Skin of body (tissue), 3 donors: ENCODE measurements at places on chromosomes 2 and 18.
A peak's percentile ranks its signal among the peaks of the same experiment; 100 is the strongest.

DNA sequence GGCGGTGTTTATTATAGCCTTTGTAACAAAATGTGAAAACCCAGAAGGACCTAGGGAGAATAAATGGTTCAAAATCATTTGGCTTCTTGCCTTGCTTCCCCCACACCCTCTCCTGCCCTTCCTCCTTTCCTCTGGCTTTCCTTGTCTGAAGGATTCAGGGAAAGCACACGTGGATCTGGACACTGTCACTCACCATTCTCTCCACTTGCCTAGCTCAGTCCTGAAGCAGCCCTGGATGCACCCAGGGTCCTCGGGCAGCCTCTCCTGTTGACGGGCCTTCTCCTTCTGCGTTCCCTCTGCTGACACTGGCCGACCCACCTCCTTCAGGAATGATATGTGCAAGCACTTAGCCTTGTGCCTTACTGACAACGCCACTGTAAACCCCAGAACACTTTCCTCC, 68.4 kb downstream of the FAM210A start:
- no peak for DNase-seq

DNA sequence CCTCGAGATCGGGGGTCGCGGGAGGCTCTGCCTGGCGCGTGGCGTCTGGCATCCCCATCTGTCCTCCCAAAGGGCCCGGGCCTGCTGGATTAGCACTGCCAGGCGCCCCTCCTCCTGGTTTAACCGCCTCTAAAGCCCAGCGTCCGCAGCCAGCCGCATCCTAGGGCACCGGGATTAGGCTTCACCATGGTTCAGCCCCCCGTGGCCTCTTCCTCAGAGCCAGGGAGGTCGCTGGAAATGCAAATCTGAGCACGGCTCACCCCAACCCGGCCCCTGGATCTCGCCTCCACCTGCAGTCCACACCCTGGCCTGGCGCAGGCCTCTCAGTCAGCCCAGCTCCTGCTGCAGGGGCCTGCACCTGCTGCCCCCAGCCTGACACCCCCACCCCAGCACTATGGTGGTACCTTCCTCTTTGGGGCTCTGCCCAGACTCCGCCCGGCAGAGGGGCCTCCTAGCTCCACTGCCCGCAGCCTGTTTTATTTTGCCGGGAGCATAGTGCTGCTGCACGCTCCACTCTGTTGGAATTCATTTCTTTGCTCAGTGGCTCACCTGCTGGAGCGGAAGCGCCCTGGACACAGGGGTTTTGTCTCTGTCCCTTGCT, 13.2 kb downstream of the PRELID3A start:
- DNase-seq = no peak

DNA sequence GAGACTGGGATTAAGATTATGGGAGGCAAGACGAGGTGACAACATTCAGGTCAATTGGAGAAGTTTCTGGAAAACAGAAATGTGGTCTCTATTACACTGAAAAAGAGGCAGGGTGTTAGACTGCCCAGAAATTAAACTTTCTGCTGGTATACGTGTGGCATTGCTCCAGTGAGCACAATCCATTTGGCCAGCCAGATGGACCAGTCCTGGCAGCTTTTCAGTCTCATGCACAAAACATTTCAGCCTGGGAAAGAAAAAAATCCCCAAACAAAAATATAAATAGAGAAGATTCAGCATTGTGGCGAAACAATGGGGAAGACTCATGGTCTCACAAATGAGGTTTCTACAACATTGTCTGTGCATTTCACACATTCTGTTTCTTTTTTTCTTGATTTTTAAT, 113.9 kb downstream of the HNMT start:
- no peak for DNase-seq

- no peak for DNase-seq
Measured at GRCh38 chr2:176115883-176116813, at the start of gene HOXD10. TSS of gene HOXD10 (plus strand) at chr2:176116778. CDS start at chr2:176116834, 56 bp downstream.

DNA sequence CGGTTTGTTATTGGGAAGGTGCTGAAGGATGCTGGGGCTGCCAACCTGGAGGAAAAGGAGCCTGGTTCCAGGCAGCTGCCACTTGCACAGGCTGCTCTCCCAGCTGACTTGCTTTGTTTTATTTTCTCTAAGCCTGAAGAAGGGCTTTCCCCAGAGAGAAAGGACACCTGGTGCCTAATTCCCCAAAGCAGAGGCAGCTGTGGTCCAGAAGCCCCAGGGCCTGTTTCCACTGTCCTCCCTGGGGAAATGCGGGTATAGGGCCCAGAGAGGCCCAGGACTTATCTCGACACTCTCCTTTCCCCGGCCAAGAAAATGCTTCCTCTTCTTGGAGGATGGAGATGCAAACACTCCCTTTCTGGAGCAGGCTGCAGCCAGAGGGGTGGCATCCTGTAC, 30.1 kb downstream of the INO80C start:
- no peak for DNase-seq

- DNase-seq = no peak
Measured at GRCh38 chr18:40168026-40168425, 1787.0 kb upstream of the PIK3C3 start.

GRCh38 chr2:68834737-68835376, 36.3 kb downstream of the BMP10 start:
- DNase-seq = no peak

DNA sequence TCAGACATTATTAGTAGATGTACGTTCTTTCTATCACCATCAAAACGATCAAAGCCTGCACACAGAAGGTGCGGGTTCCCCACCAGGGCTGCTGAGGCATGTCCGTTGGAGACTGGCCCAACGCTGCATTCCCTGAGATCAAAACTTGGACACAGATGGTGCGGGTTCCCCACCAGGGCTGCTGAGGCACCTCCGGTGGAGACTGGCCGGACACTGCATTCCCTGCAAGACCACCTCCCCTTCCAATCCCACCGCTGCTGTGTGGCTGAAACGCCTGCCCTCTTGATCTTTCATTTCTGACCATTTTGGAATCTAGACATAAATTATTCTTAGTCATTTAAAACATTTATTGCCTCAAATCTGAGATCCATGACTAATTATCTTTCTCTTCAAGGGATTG, 254.2 kb upstream of the SALL3 start:
- DNase-seq = no peak

DNA sequence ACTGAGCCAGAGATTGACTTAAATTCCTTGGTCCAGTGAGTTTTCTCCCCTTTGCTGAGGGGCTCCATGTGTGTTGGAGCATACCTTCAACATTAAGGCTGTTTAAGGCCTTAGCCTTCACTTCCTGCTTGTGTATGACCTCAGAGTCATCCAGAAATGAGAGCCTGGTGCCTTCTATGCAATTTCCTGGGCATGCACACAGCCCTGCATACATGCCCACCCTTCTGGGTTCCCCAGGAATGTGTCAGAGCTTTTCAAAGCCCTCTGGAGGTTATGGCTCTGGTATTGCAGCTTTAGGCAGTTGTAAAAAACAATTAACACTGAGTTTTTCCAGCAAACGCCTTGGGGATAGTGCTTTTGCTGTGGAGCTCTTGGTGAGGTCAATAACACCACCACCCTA, 16.7 kb downstream of the IL1R1 start:
- DNase-seq = no peak

DNA sequence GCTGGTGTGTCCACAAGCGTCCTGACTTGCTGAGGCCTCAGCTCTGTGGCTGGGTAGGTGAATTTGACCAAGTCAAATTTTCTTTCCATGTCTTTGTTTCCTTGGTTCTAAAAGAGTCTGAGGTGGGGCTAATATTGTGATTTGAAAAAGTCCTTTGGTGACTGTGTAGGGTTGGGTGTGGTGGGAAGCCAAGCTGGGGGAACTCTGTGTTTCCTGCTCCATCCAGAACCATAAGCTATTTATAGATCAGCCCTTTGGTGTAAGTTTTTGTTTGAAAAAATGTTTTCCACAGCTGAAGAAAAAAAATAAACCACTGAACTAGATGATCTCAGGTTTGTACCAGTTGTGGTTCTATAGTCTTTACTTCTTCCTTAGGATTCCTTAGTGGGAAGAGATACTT, 462.7 kb downstream of the TGIF1 start:
- no peak for DNase-seq

DNA sequence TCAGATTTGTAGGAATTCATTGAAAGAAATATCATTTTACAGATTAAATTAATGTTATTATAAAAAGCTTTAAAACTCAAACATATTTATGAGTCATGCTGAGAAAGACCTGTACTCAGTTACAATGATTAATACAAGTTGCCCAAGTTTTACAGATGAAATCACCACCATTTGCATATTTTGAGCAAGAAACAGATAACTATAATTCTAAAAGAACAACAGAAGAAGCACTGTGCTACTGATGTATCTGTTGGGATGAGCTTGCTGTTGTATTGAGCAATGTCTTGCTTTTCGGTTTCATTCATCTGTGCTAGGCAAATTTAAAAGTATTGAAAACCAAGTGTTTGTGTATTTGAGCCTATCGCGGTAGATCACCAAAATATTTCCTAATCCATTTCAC, 1589.1 kb upstream of the ZEB2 start:
- no peak for DNase-seq

DNA sequence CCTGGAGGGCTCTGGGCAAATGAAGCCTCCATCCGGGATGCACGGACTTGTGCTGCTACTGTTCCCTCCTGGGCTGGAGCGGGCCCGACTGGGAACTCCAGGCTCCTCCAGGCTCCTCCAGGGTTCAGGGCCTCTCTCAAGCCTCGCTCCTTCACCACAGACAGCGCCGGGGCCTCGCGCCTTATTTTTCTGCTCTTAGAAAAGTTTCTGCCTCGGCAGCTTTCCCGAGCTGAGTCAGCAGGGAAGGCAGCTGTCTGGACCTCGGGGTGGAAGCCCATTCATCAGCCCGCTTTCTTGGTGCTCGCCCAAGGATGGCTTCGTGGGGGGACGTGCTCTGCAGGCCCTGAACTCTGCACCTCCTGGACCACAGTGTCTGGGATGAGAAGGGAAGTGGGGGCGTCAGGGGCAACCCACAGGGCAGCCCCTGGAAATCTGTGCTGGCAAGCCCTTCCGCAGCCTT, 12.9 kb upstream of the TEX51 start:
- DNase-seq = peak; percentile 35

DNA sequence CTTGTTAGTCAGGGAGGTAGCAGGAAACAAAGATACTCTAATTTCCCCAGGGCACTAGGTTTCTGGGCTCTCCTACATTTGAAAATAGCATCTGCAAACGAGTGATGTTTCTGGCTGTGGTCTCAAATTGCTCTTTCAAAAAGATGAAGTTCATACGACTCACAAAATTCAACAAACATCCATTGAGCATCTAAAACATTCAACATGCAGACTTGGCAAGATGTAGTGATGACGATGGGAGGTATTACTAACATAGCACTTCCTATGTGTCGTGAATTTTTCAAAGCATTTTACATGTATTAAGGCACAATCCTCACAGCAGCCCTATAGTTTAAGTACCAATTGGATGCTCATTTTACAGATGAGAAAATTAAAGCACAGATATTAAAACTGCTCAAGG, 5.2 kb downstream of the CCBE1 start:
- no peak for DNase-seq

DNA sequence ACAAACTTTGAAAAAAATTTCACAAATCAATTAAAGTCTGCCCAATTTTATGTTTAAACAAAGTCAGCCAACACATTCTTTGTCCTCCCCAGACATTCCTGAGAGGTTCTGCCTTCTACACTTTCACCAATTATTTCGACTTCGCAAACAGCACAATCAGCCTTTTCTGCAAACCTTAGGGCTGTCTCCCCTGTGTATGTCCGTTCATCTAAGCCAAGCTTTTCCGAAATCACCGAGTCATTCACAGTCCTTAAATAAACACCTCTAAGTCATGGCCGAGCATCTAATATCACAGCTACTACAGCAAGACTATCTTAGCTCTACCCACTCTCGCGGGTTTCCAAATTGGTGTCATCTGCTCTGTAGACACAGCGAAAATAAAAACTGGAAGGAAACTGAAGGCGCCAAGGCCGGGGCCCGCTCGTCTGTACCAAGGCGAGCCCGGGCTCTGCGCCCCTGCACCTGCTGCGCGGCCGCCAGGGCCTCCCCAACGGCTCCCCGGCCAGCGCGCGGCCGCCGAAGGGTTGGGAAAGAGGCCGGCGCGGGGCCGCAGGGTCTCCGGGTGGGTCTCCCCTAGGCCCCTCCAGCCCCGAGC, 730 bp downstream of the ODC1 start:
- peak; percentile 21 for DNase-seq

GRCh38 chr2:56952871-56953270, 769.1 kb downstream of the CCDC85A start:
- no peak for DNase-seq

DNA sequence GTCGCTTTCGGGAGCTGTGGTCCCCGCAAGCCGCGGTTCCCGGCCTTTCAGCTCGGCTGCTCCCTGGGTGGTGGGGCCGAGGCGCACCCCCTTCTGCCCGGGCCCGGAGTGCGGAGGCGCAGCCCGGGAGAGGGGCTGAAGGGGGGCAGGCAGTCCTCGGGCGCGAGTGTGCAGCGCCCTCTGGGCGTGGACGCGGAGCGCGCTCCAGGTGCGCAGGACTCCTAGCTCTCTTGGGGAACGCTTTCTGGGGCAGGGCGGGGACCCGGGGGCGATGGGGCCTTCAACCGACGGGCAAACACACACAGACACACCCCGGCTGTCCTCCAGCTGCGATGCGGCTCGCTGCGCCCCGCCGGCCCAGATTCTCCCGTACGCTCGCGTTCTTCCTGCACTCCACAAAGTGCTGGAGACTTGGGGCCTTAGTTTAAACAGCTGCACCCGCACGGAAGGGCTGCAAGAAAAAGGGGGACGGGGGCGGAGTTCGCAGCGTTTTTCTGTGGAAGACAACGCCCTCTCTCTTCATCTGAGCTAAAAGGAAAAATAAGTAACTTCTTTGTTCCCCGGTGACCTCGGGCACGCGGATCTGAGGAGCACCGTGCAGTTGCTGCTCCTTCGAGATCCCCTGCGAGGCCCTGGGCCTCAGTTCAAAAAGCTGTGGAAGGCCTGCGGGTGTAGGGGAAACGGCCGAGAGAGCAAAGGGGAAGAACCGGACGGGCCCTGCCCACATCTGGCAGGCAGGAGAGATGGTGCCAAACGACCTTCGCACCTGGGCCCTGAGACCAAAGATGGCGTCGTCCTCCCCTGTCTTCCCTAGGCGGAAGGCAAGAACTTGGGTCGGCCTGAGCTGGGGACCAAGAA, 593 bp upstream of the SDC1 start:
- DNase-seq = peak; percentile 60

DNA sequence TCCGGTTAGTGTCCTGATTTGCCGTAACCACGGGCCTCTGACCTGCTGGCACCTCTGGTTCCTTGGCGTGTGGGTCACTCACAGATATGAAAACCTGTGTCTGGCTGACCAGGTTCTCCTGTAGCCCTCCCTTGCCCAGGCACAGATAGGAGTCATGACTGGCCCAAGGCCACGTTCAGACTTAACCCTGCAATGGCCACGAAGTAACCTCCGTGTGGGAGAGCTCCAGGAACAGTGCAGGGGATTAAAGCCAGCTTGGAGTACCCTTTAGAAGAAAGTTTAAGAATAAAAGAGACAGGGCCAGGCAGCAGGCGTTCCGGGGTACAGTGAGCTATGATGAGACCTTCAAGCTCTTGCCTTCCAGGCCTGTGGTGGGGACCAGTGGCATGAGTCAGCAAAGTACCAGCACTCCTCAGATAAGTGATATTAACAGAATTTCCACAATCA, 25.5 kb downstream of the CENPO start:
- no peak for DNase-seq

DNA sequence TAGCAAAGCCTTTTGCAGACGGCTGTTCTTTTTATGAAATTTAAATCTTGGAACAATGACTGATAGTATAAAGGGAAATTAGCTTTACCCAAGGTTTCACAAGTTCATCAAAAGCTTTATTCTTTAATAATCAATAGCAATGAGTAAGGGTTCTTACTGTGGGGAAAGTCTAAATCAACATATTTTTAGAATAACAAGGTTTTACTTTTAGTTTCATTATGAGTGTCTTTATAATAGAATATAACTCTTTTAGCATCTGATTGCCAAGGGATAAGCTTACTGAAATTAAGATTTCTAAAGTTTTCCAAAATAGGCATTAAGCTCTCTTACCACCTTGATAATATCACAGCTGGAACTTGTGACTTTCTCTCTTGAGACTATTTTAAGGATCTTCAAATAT, 1489.7 kb downstream of the LRP1B start:
- DNase-seq = no peak
